Glutamatergic neuron (in vitro differentiated cells): ENCODE measurements at places on chromosomes 5 and 9. TPM values are rescaled to one million over a fixed set of nuclear protein-coding genes. Genes with fewer than 3 reads are reported as not detected.
A peak's percentile ranks its signal among the peaks of the same experiment; 100 is the strongest.

Gene TYRP1
- not detected for total RNA-seq

GRCh38 chr5:93717162-93717561 lies 24.2 kb downstream of the POU5F2 start:
- no peak overlapping the region for H3K27ac ChIP-seq
- H3K4me3 ChIP-seq: no peak overlapping the region
- no peaks in the 10 kb centered on the region for H3K36me3 ChIP-seq
- H3K4me1 ChIP-seq: peaks cover 2% of the 10 kb centered on the region
- DNase-seq: no peak
- no peaks in the 10 kb centered on the region for H3K27me3 ChIP-seq

GRCh38 chr9:133057553-133057952 lies 4.2 kb upstream of the CEL start:
- H3K27ac ChIP-seq: no peak overlapping the region
- peaks cover 7% of the 10 kb centered on the region for H3K36me3 ChIP-seq
- H3K4me3 ChIP-seq: no peak overlapping the region
- peaks cover 6% of the 10 kb centered on the region for H3K4me1 ChIP-seq
- no peak for DNase-seq
- H3K27me3 ChIP-seq: peaks cover 9% of the 10 kb centered on the region

- peaks cover 37% of the 10 kb centered on the region for H3K4me1 ChIP-seq
- DNase-seq: peak; percentile 64
- no peaks in the 10 kb centered on the region for H3K36me3 ChIP-seq
- H3K27me3 ChIP-seq: peaks cover 8% of the 10 kb centered on the region
- H3K4me3 ChIP-seq: peak overlapping the region; percentile 54
Measured at GRCh38 chr9:135127718-135128670, 40.5 kb downstream of the OLFM1 start.

Gene SPATA31D3
- total RNA-seq: not detected

- peaks cover 12% of the 10 kb centered on the region for H3K4me1 ChIP-seq
- peaks cover 4% of the 10 kb centered on the region for H3K27me3 ChIP-seq
- no peak overlapping the region for H3K4me3 ChIP-seq
- no peak overlapping the region for H3K27ac ChIP-seq
- no peaks in the 10 kb centered on the region for H3K36me3 ChIP-seq
Measured at GRCh38 chr5:180343831-180344695, 9.1 kb downstream of the GFPT2 start.

GRCh38 chr5:14054965-14055963 lies 87.9 kb upstream of the TRIO start:
- no peak overlapping the region for H3K27ac ChIP-seq
- no peak for DNase-seq
- H3K27me3 ChIP-seq: no peaks in the 10 kb centered on the region

Gene VAV2
- total RNA-seq: 270 TPM

DNA sequence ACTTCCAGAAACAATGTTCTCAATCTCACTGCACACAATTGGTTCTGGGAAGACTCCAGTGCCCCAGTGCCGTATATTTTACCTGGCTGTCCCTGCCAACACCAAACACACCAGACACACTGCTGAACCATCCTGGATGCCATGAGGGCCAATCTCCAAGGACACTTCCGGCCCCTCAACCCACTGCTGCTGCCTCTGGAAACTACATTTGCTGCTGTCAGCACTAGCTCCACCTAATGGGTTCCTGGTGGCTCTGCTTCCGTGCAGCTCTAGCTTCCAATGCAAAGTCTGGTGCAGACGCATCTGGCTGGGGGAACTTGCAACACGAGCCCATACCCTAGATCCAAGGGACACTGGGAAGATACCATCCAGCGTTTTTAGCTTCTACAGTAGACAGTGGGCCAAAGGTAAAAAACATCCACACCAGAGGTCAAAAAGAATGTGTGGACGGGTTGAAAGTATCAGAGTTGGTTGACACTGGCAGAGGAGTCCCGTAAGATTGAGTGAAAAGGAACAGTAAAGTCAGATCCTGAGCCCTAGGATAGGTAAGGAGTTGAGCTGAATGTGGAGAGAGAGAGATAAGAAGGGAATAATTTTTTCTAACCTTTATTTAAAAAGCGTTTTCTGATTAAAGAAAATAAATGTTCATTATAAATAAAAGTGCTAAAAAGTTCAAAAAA lies 99.7 kb upstream of the KIF2A start:
- DNase-seq: no peak
- H3K27me3 ChIP-seq: peaks cover 3% of the 10 kb centered on the region
- H3K4me1 ChIP-seq: no peaks in the 10 kb centered on the region

DNA sequence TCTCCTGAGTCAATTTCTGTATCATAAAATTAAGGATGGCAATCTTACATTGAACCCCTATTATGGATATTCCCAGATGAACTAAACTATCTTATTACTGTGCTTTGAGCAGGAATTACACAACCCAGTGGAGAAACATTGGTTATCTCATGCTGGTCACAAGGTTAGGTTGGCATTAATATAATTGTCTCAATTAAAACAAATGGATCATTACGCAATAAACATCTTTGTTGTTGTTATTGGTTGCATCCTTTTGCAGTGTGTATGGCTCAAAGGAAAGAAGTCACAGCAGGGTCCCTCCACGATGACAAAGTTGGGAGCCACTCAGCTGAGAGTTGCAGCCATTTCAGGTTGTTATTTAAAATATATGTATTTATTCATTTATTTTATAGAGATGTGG lies 297.0 kb upstream of the KLF4 start:
- no peak overlapping the region for H3K4me3 ChIP-seq
- H3K27ac ChIP-seq: no peak overlapping the region
- no peaks in the 10 kb centered on the region for H3K36me3 ChIP-seq
- H3K4me1 ChIP-seq: no peaks in the 10 kb centered on the region
- no peak for DNase-seq

GRCh38 chr9:10173561-10173960 lies 439.2 kb downstream of the PTPRD start:
- no peak overlapping the region for H3K4me3 ChIP-seq
- H3K27ac ChIP-seq: peak overlapping the region; percentile 15
- no peaks in the 10 kb centered on the region for H3K36me3 ChIP-seq
- no peaks in the 10 kb centered on the region for H3K27me3 ChIP-seq
- DNase-seq: no peak

Gene MCC
- 46.1 TPM for total RNA-seq

DNA sequence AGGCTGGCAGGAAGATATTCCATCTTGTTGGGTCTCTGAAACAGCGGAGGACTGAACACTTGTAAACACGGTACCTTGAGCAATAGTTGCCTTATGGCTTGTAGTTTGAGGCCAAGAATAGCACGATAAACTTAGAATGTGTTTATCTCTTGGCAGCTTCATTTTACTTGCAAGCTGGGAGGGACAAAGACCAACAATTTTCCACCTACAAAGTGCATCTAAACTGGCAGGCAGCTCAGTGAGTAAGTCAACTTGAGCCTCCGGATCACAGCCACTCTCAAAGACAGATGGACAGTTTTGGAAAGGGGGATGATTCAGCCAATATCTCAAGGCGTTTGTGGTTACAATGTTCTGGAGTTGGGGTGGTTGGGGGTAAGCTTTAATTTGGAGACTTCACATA lies 652.6 kb downstream of the CETN3 start:
- no peaks in the 10 kb centered on the region for H3K27me3 ChIP-seq
- H3K4me1 ChIP-seq: peaks cover 4% of the 10 kb centered on the region
- no peak overlapping the region for H3K4me3 ChIP-seq
- H3K36me3 ChIP-seq: no peaks in the 10 kb centered on the region
- no peak overlapping the region for H3K27ac ChIP-seq
- DNase-seq: no peak

GRCh38 chr9:91419222-91420191 lies 4.1 kb downstream of the NFIL3 start:
- peaks cover 41% of the 10 kb centered on the region for H3K4me1 ChIP-seq
- H3K27me3 ChIP-seq: peaks cover 18% of the 10 kb centered on the region
- peak overlapping the region; percentile 93 for H3K27ac ChIP-seq
- H3K36me3 ChIP-seq: peaks cover 5% of the 10 kb centered on the region

DNA sequence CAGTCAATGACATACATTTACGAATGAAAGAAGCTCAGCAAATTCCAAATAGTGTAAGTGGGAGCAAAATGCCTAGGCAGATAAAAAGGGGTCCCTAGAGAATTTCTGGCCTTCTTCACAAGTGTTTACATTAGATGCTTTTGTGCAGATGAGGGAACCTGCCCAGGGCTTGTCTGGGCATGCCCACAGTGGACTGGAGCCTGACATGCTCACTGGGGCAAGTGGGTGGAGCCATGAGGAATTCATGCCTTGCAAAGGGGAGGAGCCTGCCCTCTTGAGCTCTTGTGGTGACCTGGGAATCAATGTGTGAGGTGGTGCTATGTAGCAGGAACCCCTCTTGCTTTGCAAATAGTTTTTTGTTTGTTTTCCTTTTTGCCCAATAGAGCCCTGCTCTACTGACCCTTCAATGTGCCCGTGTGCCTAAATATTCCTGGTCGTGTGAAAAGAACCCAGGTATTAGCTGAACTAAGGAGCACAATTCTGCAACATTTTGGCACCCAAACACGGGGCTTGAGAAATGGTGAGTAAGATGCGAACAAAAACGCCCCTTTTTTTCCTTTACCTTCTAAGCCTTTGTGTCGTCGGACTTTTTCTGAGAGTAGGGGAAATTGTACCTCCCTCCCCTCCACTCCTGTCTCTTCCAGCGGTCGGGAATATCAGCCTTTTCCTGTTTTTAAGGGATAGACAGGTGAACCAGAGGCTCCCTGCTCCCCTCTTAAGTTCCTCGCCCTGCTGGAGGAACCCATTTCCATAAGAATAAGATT lies 433.8 kb upstream of the CDH9 start:
- peaks cover 14% of the 10 kb centered on the region for H3K27me3 ChIP-seq
- peak overlapping the region; percentile 99 for H3K27ac ChIP-seq
- peaks cover 9% of the 10 kb centered on the region for H3K4me1 ChIP-seq
- H3K4me3 ChIP-seq: peak overlapping the region; percentile 97
- H3K36me3 ChIP-seq: peaks cover 23% of the 10 kb centered on the region
- DNase-seq: peak; percentile 92

GRCh38 chr9:16809912-16810610 lies 60.4 kb downstream of the BNC2 start:
- DNase-seq: no peak
- peaks cover 14% of the 10 kb centered on the region for H3K4me1 ChIP-seq
- no peak overlapping the region for H3K27ac ChIP-seq
- H3K36me3 ChIP-seq: no peaks in the 10 kb centered on the region

GRCh38 chr9:70586476-70586875 lies 172.0 kb upstream of the KLF9 start:
- H3K27me3 ChIP-seq: no peaks in the 10 kb centered on the region
- H3K36me3 ChIP-seq: no peaks in the 10 kb centered on the region
- H3K4me3 ChIP-seq: no peak overlapping the region
- DNase-seq: no peak

DNA sequence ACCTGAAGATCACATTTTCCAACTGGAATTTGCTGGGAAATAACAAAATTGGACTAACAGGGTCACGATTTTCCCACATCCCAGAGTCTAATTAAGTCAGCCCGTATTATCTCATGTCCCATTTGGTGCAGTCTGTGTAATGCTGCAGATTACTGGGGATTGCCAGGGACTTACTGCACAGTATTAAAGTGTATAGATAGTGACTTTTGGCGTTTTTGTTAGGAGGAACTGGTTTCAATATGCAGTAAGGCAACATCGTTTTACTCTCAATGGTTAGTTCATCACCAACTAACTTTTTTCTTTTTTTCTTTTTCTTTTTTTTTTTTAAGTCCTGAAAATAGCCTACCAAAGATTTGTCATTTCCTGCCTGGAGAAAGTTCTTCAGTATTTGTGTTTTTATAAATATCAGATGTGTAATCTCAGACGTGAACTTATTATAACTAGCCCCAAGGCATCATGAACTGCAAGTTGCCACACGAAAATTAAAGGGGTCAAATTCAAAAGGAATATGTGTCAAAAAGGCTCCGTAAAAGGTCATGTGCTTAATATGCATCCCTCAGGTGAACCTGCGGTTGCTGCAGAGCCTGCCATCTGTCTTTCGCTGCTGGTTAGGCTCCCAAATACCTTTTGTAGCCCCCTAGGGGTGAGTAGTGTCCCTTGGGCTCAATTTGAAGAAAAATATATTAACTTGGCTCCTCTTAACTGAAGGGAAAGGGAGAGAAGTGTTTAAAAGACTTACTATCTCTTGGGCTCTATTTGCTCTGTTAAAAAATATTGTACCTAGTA lies 176.7 kb upstream of the ADAMTSL1 start:
- no peaks in the 10 kb centered on the region for H3K36me3 ChIP-seq
- no peak overlapping the region for H3K4me3 ChIP-seq
- no peaks in the 10 kb centered on the region for H3K27me3 ChIP-seq
- DNase-seq: no peak
- no peak overlapping the region for H3K27ac ChIP-seq

GRCh38 chr5:91092859-91093783 lies 290.0 kb downstream of the ARRDC3 start:
- peaks cover 3% of the 10 kb centered on the region for H3K4me1 ChIP-seq
- no peak for DNase-seq
- H3K36me3 ChIP-seq: no peaks in the 10 kb centered on the region
- H3K27me3 ChIP-seq: no peaks in the 10 kb centered on the region
- no peak overlapping the region for H3K27ac ChIP-seq

GRCh38 chr9:112898872-112899311 lies 8.2 kb upstream of the SLC46A2 start:
- peaks cover 2% of the 10 kb centered on the region for H3K27me3 ChIP-seq
- DNase-seq: no peak
- H3K4me3 ChIP-seq: no peak overlapping the region
- no peaks in the 10 kb centered on the region for H3K4me1 ChIP-seq
- no peak overlapping the region for H3K27ac ChIP-seq
- no peaks in the 10 kb centered on the region for H3K36me3 ChIP-seq

Gene CCNO
- total RNA-seq: not detected

Gene PCDHB5
- 72.2 TPM for total RNA-seq

DNA sequence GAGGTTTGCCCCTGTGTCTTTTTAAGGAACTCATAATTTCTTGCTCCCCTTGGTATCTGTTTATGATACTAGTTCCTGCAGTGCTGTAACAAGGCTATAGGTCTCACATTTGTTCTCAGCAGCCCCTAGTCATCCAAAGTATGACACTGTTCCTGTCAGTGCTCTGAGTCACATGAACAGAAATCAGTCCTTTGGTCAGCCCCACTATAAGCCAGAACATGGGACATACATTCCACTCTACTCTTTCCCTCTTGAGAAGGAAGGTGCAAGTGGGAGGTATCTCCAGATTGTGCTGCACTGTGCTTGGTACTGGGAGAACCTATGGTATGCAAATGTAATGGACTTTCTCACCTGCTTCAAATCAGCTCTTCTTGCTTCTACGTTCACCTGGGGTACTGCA lies 87.0 kb downstream of the IARS1 start:
- H3K4me3 ChIP-seq: no peak overlapping the region
- DNase-seq: no peak
- H3K36me3 ChIP-seq: peaks cover 8% of the 10 kb centered on the region

DNA sequence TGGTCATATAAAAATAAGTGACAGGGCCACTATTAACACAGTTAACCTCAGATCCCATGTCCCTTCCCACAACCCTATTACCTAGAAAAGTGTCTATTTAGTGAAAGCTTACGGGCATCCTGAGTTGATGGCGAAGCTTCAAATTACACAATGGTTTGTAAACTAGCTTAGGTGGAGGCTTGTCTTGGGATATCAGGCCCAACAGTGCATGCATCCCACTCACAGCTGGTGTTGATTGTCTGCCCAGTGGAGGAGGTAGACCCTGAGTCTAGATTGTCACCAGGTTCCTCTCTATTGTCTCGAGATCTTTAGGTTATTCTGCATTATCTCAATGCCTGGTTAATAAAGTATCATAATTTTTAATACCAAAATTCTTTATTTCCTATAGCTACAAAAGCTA lies 30.4 kb downstream of the PRELID2 start:
- H3K4me1 ChIP-seq: peaks cover 15% of the 10 kb centered on the region
- no peak overlapping the region for H3K4me3 ChIP-seq
- H3K27ac ChIP-seq: no peak overlapping the region
